Vagina (tissue), 2 donors: ENCODE measurements at places on chromosomes 12 and 14. TPM values are rescaled to one million over a fixed set of nuclear protein-coding genes. Genes with fewer than 3 reads are reported as not detected.

Gene KLRK1
- total RNA-seq = 12.8 TPM

Gene SRGAP1
- 7.4 TPM for total RNA-seq

Gene PTCSC3
- total RNA-seq = not detected

Gene MAP1LC3B2
- total RNA-seq = not detected

Gene P2RX2
- total RNA-seq = not detected

Gene TAS2R20
- 4.7 TPM for total RNA-seq

Gene TCP11L2
- 47.1 TPM for total RNA-seq

Gene GLT8D2
- total RNA-seq = 11.0 TPM

DNA sequence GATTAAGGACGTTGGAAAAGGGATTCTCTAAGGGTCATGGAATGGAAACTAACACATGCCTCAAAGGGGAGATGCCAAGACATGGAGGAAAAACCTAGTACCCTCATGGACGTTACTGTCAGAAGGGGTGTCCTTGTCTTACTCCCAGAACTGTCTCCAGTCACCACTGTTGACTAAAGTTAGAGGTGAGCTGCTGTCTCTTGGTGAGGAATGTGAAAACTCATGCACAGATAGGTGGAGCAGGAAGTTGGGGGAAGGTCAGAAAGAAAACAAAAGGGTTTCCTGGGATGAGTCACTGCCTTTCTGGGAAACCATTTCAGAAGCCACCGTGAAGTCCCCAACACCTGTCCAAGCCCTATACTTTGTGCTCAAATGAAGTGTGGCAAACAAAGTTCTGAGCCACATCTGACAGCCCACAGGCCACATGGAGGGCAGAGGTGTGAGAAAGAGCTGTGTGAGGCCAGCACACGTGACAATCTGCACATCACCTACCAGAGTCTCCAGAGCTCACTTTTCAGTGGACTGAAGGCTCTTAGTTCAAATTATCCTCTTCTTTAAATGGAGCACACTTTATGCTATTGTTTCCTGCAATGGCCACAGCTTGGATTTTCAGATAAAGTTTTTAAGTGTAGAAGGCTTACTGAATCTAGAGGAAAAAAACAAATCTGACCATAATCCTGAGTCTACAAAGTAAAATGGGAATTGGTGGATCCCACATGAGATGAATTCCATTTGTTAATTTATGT lies 92.9 kb upstream of the EGLN3 start:
- no peak for DNase-seq

- DNase-seq = peak; percentile 85
These were observed 37.5 kb downstream of the FZD10 start for GRCh38 chr12:130199581-130200390.

GRCh38 chr14:104442631-104443390 lies 136.8 kb upstream of the C14orf180 start:
- peak; percentile 81 for DNase-seq

GRCh38 chr12:43723134-43723533 lies 35.5 kb downstream of the PUS7L start:
- no peak for DNase-seq

GRCh38 chr12:3132636-3133404 lies 55.6 kb downstream of the TSPAN9 start:
- no peak for DNase-seq

GRCh38 chr12:114668151-114668885 lies 15.7 kb downstream of the TBX3 start:
- DNase-seq = no peak

DNA sequence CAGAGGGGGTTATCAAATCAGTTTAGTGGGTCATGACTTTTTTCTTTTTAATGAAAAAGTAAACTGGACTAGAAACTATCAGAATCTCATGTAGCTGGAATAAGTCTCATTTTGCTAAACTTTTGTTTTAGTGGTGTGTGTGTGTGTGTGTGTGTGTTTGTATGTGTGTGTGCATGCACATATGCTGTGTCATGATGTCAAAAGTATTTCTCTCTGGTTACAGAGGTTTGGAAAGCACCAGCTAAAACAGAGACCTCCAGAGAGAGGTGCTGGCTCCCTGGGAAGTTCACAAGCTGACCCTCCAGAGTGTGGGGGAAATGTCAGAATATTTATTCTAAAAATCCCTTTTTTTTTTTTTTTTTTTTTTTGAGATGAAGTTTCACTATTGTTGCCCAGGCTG lies 114.7 kb downstream of the LGMN start:
- no peak for DNase-seq

- no peak for DNase-seq
These were observed 22.1 kb upstream of the EIF4B start for GRCh38 chr12:52984136-52984535.

DNA sequence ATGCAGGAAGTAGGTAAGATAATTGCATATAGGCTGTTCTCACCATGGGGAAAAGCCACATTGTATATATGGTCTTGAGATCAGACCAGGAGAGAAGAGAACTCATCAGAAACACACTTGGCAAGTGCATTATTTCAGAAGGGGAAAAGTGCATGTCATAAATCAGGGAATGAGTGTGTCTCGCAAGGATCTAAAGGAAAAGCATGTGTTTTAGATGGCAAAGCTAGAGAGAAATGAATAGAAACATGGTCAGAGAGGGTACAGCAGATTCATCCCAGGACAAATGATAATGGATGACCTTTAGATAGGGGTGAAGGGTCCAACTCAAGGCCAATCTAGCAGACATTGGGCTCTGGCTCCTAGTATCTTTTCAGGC lies 230.2 kb upstream of the NAV3 start:
- no peak for DNase-seq

DNA sequence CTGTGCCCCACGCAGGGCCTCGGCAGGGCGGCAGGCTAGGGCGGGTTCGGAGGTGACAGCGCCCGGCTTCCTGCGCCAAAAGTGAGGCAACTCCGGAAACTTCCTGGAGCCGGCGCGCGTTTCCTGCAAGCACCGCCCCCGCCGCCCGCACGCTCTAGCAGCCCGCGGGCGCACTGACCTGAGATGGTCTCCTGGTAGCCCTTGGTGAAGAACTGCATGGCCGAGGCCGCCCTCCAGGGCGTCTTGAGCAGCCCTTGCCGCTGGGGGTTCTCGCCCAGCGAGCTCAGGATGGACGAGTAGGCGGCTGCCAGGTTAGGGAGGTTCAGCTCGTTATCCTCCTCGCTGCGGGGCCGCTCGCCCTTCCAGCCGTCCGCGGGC lies 494 bp downstream of the GCH1 start:
- DNase-seq = no peak

DNA sequence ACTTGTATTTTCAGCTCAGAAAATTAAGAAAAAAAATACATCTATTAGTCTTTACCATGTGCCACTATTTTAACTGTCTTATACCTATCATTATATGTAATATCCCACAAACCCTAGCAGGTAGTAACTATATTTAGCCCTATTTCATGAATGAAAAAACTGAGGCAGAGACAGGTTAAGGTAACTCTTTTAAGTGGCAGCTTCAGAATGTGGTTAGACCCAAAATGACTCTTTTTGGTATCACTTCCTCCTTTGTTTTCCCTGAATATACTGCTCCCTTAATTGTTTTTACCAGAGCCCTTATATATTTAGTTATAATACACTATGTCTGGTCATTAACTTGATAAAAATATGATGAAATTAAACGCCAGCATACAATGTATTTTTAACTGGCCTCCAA lies 235.6 kb upstream of the RPL10L start:
- no peak for DNase-seq

- no peak for DNase-seq
These were observed 1218.1 kb downstream of the GALC start for GRCh38 chr14:86774916-86775315.

- DNase-seq = no peak
These were observed 757.7 kb upstream of the TMEM132C start for GRCh38 chr12:127509066-127509778.

- no peak for DNase-seq
These were observed 10.2 kb upstream of the GPX2 start for GRCh38 chr14:64952598-64953309.

GRCh38 chr12:19234171-19234704 lies 104.7 kb downstream of the PLEKHA5 start:
- no peak for DNase-seq

- DNase-seq = no peak
These were observed 4.6 kb downstream of the MYF5 start for GRCh38 chr12:80721326-80721725.

- no peak for DNase-seq
These were observed 927 bp upstream of the LRP6 start for GRCh38 chr12:12267742-12268200.

DNA sequence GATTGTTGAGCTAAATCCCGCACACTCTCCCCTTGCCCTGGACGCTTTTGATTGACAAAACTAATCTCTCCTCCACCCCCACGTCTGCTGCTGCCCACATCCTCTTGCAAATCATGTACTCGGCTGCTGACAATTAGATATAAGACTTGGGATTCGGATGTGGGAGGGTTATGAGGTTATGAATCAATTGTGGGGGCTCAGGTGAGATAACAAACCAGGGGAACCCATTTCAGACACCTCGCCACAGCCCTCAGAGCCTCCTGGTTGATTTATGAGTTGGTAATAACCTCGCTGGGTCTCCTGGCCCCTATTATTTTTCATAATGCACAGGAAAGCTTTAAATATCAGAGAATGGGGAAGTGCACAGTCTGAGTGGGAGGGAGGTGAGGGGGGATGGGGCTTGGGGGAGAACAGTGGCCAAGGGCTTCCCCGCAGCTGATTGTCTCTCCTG lies 449.9 kb downstream of the DPF3 start:
- DNase-seq = no peak
